ENCODE measurements at places on chromosomes 6 and 20. TPM values are rescaled to one million over a fixed set of nuclear protein-coding genes. Genes with fewer than 3 reads are reported as not detected.

The PRICKLE4 gene
- 0.34 TPM for total RNA-seq

The CCDC170 gene
- total RNA-seq: 0.19 TPM

The MRPS18B gene
- total RNA-seq: 66.0 TPM

The LMBRD1 gene
- 43.5 TPM for total RNA-seq

DNA sequence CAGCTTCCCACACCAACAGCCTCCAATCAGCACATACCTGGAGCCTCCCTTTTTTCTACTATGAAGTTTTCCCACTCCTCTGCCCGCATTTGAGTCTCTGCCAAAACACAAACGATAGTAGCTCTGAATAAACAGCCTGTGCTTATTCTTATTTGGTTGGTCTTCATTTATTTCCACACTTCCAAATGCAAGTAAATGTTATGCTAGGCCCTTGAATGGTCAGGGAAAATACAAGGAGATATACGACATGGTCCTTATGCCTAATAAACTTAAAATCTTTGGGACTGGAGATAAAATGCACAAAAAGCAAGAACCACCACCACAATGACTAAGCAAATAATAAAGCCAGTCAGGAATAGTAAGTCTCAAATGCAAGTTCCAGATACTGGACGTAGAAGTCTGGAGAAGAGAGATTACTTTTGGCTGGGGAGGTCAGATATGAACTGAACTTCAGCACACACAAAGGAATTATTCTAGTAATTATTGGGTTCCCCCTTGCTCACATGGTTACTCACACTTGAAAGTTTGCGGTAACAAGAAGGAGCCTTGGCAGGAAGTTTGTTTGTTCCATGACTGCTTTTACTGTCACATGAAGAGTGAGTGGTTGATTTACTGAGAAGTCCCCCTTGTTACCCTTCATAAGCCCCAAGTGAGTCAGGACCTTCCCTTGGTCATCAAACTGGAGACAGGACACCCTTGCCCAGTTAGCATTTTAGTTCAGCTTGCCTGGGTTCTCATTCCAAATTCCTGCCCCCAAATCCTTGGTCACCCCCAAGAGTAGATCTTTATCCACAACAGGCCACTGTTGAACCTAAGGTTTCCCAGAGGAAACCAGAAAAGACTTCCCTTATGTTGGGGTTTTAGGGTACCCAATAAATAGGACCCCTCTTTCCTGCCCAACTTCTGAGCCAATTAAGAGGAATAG is 511.2 kb upstream of the JARID2 start:
- no peak overlapping the region for H3K4me3 ChIP-seq
- no peak overlapping the region for H3K27ac ChIP-seq
- no peaks in the 10 kb centered on the region for H3K27me3 ChIP-seq
- DNase-seq: no peak

GRCh38 chr20:23877524-23877923 is 2.0 kb downstream of the CST5 start:
- H3K36me3 ChIP-seq: no peaks in the 10 kb centered on the region
- H3K4me1 ChIP-seq: no peaks in the 10 kb centered on the region
- H3K4me3 ChIP-seq: no peak overlapping the region
- no peaks in the 10 kb centered on the region for H3K27me3 ChIP-seq
- H3K27ac ChIP-seq: no peak overlapping the region

DNA sequence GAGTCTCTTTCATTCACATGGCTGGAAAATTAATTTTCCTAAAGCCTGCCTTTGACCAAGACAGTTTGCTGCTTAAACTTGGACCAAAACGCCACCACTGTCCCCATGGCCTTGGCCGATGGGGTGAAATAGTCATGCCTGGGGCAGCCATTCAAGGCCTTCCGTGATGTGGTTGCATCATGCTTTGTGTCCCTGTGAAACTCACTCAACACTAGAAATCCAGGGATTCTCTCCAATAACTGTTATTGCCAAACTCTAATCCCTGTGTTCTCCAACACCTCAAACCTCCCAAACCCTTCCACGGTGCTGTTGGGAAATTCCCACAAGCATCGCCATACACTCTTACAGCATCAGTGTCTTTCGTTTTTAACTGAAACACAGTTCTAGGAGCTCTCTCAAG is 1.4 kb upstream of the TXNDC5 start:
- DNase-seq: no peak
- H3K4me1 ChIP-seq: peaks cover 22% of the 10 kb centered on the region
- no peak overlapping the region for H3K4me3 ChIP-seq
- H3K36me3 ChIP-seq: no peaks in the 10 kb centered on the region
- no peak overlapping the region for H3K27ac ChIP-seq

- no peaks in the 10 kb centered on the region for H3K27me3 ChIP-seq
- no peaks in the 10 kb centered on the region for H3K36me3 ChIP-seq
- no peak overlapping the region for H3K27ac ChIP-seq
- H3K4me3 ChIP-seq: no peak overlapping the region
- no peaks in the 10 kb centered on the region for H3K4me1 ChIP-seq
These were observed 23.5 kb upstream of the COL21A1 start for GRCh38 chr6:56270812-56271441.

DNA sequence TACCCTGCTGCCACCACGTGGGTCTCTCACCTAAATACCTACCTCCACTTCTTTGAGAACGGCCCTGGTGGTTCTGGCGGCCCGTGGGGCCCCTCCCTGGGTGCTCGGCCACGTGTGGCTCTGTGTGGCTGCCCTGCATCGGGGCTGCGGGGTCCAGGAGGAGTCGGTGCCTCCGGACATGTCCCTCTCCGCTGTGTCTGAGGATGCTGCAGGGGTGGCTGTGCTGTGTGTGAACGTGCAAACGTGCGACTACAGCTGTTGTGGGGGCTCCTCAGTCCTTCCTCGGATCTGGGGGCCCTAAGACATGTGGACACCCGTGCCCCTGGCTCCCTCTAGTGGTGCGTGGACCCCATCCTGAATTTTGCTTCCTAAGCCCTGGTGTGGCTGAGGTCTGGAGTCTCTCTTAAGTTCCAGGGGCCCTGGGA is 691.8 kb downstream of the QKI start:
- DNase-seq: no peak
- peaks cover 22% of the 10 kb centered on the region for H3K4me1 ChIP-seq
- H3K36me3 ChIP-seq: no peaks in the 10 kb centered on the region
- H3K27me3 ChIP-seq: no peaks in the 10 kb centered on the region

- no peaks in the 10 kb centered on the region for H3K36me3 ChIP-seq
- H3K27me3 ChIP-seq: no peaks in the 10 kb centered on the region
- DNase-seq: no peak
- no peaks in the 10 kb centered on the region for H3K4me1 ChIP-seq
- no peak overlapping the region for H3K27ac ChIP-seq
These were observed 27.1 kb upstream of the NRN1 start for GRCh38 chr6:6033858-6034257.

- no peak overlapping the region for H3K27ac ChIP-seq
- H3K4me1 ChIP-seq: no peaks in the 10 kb centered on the region
- H3K4me3 ChIP-seq: no peak overlapping the region
- no peaks in the 10 kb centered on the region for H3K36me3 ChIP-seq
- H3K27me3 ChIP-seq: no peaks in the 10 kb centered on the region
- no peak for DNase-seq
These were observed 46.1 kb upstream of the PBOV1 start for GRCh38 chr6:138264372-138264880.

DNA sequence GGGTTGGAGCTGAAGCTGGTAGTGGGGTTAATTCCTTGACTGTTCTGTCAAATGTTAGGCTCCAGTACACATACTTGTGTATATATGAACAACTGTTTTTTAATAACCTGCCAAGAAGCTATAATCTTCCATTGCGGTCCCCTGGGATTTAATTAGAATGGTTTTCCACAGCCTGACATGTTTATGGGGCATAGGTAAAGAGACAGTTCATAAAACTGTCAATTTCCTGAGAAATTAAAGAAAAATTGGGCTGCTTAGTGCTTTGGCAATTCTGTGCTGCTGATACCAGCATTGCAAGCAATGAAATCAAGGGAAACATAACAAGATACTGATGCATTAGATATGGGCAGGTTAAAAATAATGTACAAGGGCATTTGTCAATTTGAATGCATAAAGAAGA is 314.1 kb upstream of the SLC35B3 start:
- H3K36me3 ChIP-seq: no peaks in the 10 kb centered on the region
- H3K4me1 ChIP-seq: no peaks in the 10 kb centered on the region
- H3K4me3 ChIP-seq: no peak overlapping the region
- no peak overlapping the region for H3K27ac ChIP-seq

DNA sequence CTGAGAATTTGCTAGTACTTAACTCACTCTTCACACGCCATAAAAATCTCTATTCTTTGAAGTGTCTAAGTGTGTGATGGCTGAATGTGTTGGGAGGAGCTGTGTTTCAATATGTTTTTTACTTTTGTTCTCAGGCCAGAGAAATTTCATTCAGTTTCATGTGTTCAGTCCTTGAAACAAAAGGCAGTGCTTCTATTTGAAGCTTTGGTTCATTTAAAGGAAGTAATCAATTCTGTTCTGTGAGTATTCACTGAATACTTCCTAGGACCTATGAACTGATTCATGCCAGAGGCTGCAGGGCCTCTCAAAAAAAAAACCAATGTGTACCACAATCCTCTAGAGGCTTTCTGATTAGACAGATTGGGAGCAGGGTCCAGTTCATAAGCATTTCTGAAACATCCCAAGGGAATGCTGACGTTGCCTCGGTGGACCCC is 12.4 kb upstream of the F13A1 start:
- peak overlapping the region; percentile 24 for H3K27ac ChIP-seq
- H3K4me1 ChIP-seq: peaks cover 20% of the 10 kb centered on the region
- no peaks in the 10 kb centered on the region for H3K36me3 ChIP-seq
- H3K4me3 ChIP-seq: no peak overlapping the region
- DNase-seq: no peak

DNA sequence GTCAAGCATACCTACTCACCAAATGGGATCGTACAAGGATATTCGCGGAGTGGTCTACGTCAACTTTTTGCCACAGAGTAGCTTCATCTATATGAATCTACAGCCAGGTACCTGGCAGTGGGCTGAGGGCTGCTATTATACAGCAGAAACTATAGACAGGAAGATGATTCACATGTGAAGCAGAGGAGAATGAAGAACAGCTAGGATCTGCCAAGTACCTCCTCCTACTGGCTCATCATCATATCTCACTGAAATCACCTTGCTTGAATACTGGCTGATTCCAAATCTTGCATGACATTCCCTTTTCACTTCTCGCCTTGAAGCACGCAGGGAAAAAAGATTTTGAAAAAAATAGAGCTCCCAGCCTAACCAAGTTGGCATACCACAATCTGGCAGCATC is 488.7 kb upstream of the NRSN1 start:
- no peaks in the 10 kb centered on the region for H3K27me3 ChIP-seq
- no peaks in the 10 kb centered on the region for H3K36me3 ChIP-seq
- no peak overlapping the region for H3K4me3 ChIP-seq
- H3K4me1 ChIP-seq: no peaks in the 10 kb centered on the region

DNA sequence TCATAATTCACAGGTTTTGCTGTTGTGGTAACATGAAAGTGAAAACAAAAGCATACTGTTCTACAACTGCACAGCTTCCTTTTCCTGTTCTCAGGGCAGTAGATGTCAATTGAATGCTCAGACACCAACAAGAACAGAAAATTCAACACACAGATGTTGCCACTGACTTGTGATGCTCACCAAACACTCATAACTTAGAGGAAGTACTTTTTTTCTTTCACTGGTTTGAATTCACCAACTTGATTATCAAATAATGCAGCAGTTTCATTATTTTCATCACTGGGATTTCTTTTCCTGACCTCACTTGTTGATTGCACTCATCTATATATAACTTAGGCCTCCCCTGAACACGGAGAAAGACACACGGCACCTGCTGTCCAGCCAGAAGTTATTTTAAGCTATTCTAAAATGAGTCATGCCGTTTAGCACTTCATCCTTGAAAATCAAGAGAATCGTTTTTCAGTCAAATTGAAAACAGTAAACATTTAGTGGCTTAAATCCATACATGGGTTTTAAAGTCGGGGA is 949 bp downstream of the TXLNB start:
- no peak for DNase-seq
- H3K36me3 ChIP-seq: no peaks in the 10 kb centered on the region
- no peak overlapping the region for H3K4me3 ChIP-seq
- H3K27ac ChIP-seq: peak overlapping the region; percentile 77
- H3K27me3 ChIP-seq: no peaks in the 10 kb centered on the region
- peaks cover 29% of the 10 kb centered on the region for H3K4me1 ChIP-seq

- no peak overlapping the region for H3K27ac ChIP-seq
- H3K36me3 ChIP-seq: no peaks in the 10 kb centered on the region
- no peak for DNase-seq
- no peaks in the 10 kb centered on the region for H3K27me3 ChIP-seq
- H3K4me1 ChIP-seq: peaks cover 29% of the 10 kb centered on the region
- H3K4me3 ChIP-seq: no peak overlapping the region
These were observed 97.9 kb upstream of the MTHFD1L start for GRCh38 chr6:150767571-150768018.

GRCh38 chr6:3748208-3749066 is 3.1 kb downstream of the PXDC1 start:
- H3K27me3 ChIP-seq: no peaks in the 10 kb centered on the region
- peak; percentile 90 for DNase-seq
- H3K4me3 ChIP-seq: peak overlapping the region; percentile 97

DNA sequence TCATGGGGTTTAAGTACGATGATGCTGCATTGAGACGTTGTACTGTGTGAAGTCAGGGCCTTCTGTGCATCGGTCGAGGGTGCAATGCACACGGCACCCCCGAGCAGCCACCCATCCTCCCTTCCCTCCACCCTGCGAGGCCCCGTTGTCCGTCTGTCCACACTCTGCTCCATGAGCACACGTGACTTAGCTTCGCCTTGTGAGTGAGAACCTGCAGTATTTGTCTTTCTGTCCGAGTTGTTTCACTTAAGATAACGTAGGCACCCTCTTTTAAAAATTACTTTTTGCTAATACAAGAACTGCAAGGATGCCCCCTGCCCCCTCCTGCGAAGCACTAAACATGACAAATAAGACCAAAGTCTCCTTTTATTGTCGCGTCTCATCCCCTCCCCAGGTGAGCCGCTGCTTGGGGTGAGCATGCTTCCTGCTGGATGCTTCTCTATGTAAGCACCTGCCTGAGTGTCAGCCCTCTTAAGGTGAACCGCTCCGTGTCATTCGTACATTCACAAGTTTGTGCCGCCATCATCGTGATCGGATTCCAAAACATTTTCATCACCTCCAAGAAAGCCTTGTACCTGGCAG is 3.6 kb upstream of the RBBP8NL start:
- no peak overlapping the region for H3K27ac ChIP-seq
- DNase-seq: no peak
- peaks cover 31% of the 10 kb centered on the region for H3K4me1 ChIP-seq
- peaks cover 29% of the 10 kb centered on the region for H3K27me3 ChIP-seq
- H3K36me3 ChIP-seq: no peaks in the 10 kb centered on the region
- H3K4me3 ChIP-seq: no peak overlapping the region

- H3K4me3 ChIP-seq: no peak overlapping the region
- peak; percentile 30 for DNase-seq
- H3K4me1 ChIP-seq: no peaks in the 10 kb centered on the region
- no peak overlapping the region for H3K27ac ChIP-seq
These were observed 162.8 kb upstream of the AFDN start for GRCh38 chr6:167663784-167664443.
